Right hindlimb (tissue), 1 donor: ENCODE measurements at places on chromosomes 1 and 21.

- peak; percentile 62 for DNase-seq
These were observed 132.1 kb downstream of the RHOU start for GRCh38 chr1:228867108-228867950.

GRCh38 chr1:20640183-20640597, 6.9 kb downstream of the PINK1 start:
- no peak for DNase-seq

GRCh38 chr1:66250478-66250877, 283.5 kb upstream of the SGIP1 start:
- no peak for DNase-seq

GRCh38 chr1:209720826-209721225, 16.2 kb downstream of the HSD11B1 start:
- no peak for DNase-seq

DNA sequence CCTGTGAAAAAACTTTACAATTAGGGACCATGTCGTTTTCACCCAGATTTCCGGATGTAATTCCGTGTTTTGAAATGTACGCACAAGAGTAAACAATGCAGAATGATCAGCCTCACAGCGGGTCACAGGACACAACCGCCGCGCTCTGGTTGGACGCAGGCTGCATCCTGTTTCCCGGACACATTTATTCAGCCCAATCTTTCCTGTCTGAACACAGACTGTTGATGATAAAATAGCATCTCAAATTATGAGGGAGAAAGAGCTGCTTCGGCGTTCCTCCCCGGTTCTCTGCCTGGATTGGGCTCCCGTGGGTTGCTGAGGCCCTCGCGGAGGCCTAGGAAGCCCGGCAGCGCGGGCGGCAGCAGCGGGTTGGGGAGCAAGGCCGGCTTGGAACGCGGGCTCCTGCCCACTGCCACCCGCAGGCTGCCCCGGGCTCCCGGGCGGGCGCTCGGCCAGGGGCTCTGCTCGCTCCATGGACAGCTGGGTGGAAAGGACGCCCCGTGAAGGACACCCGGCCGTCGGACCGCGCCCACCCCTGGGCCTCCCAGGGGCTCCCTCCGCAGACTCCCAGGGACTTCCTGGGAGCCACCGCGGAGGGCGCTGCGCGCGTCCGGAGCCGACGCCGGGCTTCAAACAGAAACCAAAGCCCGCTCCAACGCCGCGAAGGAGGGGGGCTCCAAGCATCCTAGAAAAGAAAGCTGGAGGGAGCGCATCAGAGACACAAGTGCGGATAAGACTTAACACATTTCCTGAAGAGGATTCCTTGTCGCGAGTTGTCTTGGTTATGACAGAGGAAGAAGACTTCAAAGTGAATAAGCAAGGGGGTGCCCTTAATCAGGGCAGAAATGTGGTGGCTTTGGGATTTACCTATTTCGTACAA, 122.3 kb downstream of the ESRRG start:
- DNase-seq: peak; percentile 85

DNA sequence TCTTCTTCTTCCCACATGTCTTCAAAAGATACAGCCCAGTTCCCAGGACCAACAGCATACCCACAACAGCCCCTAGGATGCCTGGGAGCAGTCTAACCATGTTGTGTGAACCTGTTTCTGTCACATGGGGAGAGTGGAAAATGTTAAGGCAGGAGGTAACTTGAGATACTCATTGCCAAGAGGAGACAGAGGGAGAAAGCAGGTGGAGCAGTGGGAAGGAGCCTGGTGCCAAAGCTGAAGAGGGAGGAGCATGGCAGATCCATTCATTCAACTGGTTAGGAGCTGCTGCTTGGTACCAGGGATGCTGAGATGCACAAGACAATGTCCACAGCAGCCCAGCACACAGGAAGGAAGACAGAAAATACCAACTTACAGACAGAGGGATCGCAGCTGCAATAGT, 149.8 kb upstream of the ETV3 start:
- no peak for DNase-seq

DNA sequence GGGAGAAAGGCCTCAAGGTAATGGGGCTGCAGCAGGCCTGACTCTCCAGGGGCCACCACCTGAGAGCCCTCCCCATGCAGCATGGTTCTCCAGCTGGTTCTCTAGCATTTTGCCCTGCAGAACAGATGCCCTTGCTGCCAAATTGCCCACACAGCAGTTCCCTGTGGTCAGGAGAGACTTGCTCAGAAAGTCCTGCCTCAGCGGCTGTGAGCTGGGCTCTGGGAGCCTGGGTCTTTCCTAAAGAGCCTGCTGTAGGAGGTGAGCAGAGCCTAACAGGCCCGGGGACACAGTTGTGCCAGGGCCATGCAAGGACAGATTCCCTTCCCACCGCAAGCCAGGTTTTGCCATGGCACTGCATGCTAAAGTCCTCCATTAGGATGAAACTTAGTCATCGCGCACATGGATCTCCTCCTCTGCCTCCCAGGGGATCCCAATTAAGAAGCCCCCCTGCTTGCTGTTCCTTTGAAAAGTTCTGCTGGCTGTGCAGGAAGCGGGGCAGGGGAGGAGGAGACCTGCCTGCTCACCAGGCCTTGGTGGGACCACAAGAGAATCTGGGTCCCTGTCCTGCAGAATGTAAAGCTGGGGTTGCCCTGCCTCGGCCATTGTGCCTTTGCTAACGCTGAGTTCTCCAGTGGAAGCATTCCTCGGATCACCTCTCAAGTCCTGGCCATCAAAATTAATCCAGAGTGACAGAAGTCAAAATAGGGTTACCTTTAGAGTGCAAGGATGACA, 21.4 kb downstream of the TEX35 start:
- DNase-seq: no peak

DNA sequence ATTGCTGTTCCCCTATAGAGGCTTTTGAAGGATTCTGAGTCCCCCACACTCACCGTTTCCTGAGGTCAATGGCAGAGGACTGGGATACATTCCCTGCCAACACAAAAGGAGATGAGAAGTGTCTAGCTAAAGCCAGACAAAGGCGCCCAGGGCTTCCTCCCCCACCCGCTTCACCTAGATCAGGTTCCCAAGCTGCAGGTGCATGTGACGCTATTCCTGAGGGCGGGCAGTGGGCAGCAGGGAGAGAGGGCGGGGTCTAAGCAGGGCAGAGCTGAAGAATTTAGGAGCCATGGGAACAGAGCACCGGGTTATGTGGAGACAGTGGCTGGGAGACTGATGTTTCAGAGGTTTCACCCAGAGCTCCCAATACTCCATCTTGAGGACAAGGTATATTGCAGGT, 6.0 kb upstream of the ARHGEF2 start:
- DNase-seq: no peak

GRCh38 chr1:207088701-207089626, at the start of gene C4BPB:
TSS of gene C4BPB (plus strand) at chr1:207088860. CDS start at chr1:207089532, 672 bp downstream.
- no peak for DNase-seq

- no peak for DNase-seq
These were observed 17.2 kb downstream of the PTAFR start for GRCh38 chr1:28159243-28159642.

- no peak for DNase-seq
These were observed 238.0 kb upstream of the NCAM2 start for GRCh38 chr21:20760221-20760620.

DNA sequence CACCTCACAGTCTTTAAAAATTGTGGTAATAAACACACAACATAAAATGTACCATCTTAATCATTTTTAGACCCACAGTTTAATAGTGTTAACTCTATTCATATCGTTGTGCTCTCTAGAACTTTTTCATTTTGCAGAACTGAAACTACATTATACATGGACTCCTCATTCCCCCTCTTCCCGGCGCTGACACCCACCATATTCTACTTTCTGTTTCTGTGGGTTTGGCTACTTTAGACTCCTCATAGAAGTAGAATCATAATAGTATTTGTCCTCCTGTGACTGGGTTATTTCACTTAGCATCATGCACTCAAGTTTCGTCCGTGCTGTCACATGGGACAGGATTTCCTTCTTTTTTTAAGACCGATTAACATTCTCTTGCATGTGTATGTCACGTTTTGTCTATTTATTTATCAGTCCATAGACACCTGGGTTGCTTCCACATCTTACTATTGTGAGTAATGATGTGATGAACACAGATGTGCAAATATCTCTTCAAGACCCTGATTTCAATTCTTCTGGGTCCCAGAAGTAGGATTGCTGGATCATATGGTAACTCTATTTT, 62.9 kb upstream of the TMPRSS2 start:
- no peak for DNase-seq

DNA sequence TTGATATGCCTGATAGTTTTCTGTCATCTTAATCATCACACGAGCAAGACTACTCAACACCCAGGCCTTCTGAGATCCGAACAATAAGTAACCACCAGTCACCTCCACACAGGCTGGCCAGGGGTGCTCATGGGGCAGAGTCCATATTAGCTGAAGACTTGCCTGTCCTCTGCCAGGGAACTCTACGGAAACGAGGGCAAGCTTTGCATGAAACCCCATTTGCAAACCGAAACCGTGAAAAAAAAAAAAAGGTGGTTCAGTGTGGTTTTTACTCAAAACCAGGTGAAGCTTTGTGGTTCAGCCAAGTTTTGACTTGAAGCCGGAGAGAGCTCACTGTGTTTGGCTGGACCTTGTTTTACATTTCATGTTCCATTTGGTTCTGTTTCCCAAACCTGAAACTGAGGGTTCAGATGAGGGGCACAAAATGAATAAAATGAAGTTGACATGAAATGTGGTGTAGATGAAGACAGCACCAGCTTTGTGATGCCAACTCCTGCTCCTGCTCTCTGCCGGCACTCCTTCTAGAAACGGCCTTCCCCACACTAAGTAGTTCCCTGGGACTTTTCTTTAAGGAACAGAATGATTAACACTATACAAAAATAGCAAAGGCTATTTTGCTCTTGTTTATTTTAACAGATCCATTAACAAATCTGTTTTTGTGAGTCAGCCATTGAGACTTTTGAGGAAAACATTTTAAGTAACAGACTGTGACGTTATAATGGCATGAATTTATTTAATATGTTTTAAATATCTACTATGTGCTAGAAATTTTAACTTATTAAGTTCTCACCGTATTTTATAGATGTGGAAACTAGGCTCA, 74.7 kb downstream of the RUNX1 start:
- no peak for DNase-seq

DNA sequence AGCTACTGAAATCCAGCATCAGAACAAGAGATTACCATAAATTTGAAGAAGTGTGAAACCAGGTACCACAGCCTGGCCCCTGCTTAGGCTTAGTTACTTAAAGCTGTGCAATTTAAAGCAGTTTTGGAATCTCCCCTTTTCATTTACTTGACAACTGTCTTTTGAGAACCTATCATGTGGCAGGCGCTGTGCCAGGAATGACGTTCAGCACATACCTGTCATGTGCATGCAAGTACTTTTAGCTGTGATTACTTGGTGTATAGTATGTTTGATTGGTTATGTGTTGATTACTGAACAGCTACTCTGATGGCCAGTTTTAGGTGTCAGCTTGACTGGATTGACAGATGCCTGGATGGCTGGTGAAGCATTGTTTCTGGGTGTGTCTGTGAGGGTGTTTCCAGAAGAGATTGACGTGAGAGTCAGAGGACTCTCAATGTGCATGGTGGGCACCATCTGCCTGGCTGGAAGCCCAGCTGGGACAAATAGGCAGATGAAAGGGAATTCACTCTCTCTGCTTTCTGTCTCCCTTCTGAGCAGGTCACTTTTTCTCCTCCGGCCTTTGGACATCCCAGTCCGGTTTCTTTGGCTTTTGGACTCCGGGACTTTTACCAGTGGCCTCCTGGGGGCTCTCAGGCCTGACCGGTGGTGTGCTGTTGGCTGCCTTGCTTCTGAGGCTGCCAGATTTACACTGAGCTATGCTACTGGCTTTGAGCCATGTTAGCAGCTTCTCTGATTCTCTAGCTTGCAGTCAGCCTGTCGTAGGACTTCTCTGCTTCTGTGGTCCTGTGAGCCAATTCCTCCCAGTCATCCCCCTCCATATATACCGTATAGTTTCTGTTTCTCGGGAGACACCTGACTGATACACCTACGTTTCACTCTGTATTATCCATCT, 178.0 kb downstream of the RYR2 start:
- DNase-seq: peak; percentile 71

DNA sequence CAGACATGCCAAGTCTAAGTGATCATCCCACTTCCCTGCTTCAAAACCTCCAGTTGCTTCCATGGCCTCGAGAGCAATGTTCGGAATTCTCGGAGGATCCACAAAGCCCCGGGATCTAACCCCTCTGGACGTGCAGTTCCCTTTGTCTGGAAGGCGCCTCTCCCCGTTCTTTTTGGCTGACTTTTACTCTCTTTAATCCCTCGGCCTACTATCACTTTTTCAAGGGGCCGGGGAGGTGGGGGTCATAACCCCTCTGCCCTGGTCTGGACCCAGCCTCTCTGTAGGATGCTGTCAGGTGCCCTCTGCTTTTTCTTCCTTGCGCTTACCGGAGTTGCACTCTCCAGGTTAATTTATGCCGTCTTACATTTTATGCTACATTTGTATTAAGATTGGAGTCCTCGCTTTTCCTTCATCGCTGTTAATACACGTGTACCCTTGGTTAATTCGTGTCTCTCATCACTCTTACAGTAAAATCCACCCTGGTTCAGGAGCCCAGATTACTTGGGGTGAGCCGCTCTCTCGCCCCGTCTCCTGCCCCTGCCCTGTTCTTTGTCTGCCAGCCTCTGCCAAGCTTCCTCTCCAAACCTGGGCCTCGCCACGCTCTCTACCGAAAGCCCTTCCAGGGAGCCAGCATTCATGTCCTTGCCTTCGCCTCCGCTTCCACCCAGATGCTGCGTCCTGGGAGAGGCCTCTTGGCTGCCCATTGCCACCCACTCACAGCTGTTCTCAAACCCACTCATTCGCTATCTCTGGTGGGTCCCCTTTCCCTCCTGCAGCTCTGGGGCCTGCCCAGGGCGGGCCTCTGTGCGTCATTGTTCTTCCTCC, 448.6 kb downstream of the CAMTA1 start:
- no peak for DNase-seq

DNA sequence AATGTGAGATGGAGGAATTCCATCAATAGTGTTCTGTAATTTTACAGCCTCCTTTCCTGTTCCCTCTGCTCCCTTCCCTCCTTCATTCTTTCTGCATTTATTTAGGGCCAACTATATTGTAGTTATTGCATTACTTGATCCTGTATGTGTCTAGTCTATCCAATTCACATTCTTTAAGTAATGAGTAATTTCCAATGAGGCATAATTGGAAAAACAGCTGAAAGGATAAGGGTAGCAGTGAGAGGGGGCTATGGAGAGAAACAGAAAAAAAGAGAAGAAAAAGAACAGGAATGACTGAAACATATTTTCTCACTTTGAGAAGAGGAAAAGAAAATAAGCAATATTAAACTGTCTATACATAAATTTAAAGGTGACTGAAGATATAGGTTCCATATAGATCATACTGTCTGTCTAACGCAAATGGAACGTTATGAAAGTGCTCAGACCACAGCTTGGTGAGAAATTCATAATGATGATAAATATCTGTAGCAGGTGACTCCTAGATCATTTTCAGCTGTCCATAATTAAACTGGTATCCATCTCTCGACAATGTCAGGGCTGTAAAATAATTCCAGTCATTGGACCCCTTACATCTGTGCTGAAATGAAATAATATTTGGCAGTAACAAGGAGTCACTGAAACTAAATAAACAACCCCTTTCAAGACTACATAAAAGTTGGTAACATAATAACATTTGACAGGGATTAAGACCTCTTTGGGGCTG, 61.8 kb downstream of the SPAG17 start:
- no peak for DNase-seq

DNA sequence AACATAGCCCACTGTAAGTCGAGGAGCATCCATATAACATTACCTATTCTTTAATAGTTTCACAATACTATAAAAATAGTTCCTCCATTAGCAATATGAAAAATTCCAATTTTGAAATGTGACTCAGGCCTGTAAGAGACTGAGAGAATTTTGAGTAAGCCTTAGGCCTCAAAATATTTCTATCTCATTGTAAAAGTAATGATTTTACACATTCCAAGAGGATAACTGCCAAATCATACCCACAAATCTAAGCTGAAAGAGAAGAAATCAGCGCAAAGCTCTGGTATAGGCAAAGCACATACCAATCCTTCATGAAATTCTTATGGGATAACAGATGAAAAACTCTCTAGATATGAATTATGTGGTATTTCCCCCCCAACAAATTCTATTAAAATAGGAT, 144.1 kb downstream of the CDC42BPA start:
- no peak for DNase-seq
